Caco-2 (cell line): ENCODE measurements at places on chromosomes 12 and 14.

GRCh38 chr12:3540387-3540990 is 49.5 kb downstream of the PRMT8 start:
- no peak for DNase-seq

GRCh38 chr12:105474672-105475071 is 144.2 kb downstream of the C12orf75 start:
- no peak for DNase-seq

GRCh38 chr12:43696154-43696553 is 62.4 kb downstream of the PUS7L start:
- DNase-seq: no peak

DNA sequence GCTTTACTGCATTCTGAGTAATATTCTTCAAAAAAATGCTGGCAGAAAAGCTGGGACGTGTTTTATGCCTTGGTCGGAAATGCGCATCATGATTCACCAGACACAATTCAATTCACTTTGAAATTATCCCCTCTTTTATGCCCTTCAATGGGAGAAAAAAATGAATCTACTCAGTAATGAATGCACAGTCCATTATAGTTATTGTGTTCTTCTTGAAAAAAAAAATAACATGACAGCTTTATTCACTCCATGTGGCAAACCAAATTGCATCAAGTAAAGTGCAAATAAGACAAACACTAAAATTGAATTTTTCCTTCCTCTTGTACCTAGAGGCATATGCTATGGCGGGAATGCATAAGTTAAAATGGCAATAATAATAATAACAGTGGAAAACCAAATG is 159.4 kb upstream of the IFNG-AS1 start:
- no peak for DNase-seq

DNA sequence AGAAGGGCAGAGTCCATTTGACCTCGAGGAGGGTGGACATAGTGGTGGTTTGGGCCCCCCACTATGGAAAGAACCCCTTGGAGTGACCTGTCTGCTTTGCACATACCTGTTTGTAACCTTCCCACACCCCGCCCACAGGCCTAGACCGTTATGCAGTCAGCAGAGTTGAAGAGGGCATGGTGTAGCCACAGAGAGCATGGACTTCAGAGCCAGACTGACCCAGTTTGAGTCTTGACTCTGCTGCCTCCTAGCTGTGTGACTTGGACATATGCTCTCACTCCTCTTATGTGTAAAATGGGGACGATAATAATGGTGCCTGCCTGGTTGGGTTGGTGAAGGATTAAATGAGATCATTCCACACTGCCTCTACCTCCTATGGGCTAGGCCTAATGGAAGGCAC is 40.9 kb upstream of the NOS1 start:
- no peak for DNase-seq
